ENCODE measurements at places on chromosomes 4 and X. TPM values are rescaled to one million over a fixed set of nuclear protein-coding genes. Genes with fewer than 3 reads are reported as not detected.

Gene TKTL1
- 19.3 TPM for polyA plus RNA-seq

Gene GLUD2
- 0.32 TPM for polyA plus RNA-seq

Gene USP17L27
- not detected for polyA plus RNA-seq

Gene CENPVL1
- polyA plus RNA-seq = not detected

Gene USP26
- not detected for polyA plus RNA-seq
